ENCODE measurements at places on chromosomes 7 and 10.

DNA sequence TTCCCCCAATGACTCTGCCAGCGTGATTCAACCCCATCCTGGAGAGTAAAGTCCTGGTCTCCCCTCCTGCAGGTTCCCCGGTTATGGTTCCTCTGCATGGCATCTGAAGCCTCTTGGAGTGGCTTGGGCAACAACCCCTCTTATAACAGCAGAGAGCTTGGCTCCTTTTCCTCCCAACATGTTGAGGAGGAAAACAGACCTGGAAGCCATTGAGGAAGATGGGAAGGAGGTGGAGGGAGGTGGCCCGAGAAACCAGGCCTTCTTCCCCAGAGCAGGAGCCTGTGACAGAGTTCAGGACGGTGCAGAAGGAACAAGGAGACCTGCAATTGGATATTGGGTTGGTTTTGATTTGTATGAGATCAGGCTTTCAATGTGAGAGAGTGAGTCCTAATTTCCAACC lies 184.0 kb upstream of the ADCY1 start:
- DNase-seq: no peak

DNA sequence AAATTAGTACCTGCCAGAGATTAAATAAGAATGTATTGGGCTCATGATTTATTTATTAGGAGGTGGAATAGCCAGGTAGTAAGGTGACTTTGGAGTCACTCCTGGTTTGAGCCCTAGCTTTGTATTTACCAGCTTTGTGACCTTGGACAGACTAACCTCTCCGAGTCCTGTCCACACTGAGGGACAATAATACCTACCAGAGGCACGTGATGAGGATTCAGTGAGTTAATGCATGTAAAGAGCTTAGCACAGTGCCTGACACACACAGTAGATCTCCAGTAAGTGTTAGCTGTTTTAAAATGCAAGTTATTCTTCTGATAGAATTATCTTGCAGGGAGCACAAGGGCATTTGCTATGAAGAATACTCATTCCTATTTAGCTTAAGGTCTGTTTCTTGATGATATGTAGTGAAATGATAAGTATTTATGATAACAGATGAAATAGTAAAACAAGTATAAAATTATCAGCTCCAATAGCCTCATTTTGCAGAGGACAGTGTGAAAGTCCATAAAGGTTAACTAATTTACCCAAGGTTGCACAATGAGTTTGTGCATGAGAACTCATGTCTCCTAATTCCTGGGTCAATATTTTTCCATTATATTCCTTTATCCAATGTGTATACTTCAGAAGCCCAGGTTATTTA lies 36.4 kb downstream of the RABGEF1 start:
- no peak for DNase-seq

DNA sequence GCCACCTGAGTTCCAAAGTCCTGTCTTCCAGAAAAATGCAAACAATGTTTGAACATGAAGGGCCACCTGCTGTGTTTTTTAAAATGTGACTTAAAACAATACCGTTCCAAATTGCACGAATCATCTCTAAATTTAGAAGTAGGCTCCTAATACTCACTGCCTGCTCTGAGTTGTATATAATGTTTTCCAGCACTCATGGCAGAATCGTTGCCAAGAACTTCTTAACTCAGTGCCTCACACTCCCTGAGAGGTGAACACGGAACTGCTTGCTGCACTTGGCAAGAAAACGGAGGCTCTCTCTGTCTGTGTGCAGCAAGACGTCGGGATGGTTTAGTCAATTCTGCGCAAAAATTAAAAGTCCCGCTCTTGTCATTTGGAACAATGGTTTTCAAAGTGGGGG lies 757.3 kb upstream of the AUTS2 start:
- DNase-seq: peak; percentile 18

DNA sequence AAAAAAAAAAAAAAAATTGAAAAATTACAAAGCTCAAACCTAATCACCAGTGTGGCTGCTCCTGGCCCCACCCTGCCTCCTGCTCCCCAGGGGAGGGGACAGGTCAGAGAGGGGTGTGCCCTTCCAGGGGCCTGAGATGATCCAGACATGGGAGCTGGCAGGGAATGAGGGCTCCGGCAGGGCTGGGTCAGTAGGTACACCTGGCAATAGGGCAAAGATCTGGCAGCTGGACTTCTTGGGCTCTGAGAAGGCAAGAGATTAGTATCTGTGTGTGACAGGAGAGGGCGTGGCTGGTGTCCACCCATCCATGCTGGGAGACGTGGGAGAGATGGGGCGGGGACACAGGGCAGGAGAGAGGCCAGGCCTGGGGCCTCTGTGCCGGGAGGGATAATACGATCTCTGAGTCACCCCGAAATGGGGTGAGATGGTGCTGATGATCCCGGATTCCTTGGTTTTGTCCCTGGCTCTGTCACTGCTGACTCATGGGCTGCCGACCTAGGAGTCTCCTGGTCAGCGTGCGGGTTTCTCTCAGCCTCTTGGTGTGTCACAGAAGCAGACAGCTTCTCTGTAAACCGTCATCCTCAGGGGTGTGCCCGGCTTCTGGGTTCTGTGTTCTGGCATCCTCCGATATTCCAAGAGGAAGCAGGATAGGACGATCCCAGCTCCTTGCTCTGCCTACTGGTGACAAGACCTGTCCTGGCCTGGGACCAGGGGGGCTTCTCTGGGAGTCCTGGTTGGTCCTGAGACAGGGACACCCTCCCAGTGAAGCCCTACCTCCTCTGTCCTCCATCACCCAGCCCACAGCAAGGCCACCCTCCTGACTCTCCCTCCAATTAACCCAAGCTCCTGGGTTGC lies 8.2 kb upstream of the CLDN4 start:
- peak; percentile 98 for DNase-seq

- no peak for DNase-seq
These were observed 13.3 kb upstream of the EPC1 start for GRCh38 chr10:32360241-32360640.

- no peak for DNase-seq
These were observed 287.6 kb upstream of the HGF start for GRCh38 chr7:82057476-82057875.

- no peak for DNase-seq
These were observed 6.6 kb upstream of the FAM3C start for GRCh38 chr7:121402701-121403100.

DNA sequence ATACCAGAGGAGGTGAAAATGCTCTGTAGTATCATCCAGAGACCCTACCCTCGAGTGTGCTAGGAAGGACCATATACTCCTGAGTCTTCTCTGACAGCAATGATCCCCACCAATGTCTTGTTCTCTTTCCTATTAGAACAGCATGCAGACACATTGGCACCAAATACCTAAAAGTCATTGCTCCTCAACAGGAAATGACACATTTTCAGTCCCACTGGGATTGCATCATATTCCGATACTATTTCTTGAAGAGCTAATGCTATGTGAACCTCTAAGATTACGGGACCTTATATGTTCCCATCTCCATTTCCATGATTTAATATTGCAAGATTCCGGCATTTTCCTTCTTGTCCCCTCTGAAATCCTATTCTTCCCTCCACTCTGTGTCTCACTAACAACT lies 177.4 kb downstream of the NRP1 start:
- DNase-seq: peak; percentile 25

- no peak for DNase-seq
These were observed 25.4 kb upstream of the PAPSS2 start for GRCh38 chr10:87634311-87634710.

GRCh38 chr7:46613551-46613950 lies 692.5 kb upstream of the IGFBP3 start:
- DNase-seq: no peak

DNA sequence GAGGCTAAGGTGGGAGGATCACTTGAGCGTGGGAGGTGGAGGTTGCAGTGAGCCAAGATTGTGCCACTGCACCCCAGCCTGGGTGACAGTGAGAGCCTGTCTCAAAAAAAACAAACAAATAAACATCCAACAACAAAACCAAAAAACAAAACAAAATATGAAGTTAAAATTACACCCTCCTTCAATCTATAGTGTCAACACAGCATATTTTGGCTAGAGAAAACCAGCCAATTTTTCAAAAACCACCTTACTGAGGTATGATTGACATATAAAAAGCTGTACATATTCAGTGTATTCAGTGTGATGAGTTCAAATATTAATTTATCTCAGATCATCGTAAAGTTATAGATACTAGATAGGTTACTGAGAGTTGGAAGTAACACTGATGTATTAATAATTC lies 102.4 kb downstream of the ICA1 start:
- DNase-seq: no peak

- DNase-seq: no peak
These were observed 46.0 kb upstream of the HPS1 start for GRCh38 chr10:98492763-98493162.

DNA sequence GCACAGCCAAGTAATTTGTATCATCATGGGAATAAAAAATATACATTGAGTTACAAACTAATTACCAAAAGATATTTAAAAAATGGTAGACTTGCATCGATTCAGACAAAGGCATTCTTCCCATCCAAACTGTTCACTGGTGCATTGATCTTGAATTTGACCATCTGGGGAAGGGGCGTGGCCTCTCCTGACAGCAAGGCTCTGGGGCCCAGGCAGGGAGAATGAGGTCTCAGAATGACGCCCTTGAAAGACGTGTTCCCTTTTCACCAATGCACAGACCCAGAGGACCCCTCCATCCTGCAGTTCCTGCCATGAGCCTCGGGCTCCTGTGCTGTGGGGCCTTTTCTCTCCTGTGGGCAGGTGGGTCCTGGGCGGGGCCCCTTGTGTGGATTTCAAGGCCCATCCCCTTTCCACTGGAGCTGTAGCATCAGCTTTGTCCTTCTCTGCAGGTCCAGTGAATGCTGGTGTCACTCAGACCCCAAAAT lies 91.1 kb upstream of the PRSS58 start:
- DNase-seq: no peak

- no peak for DNase-seq
These were observed 112.0 kb downstream of the ANK3 start for GRCh38 chr10:60277656-60278055.

GRCh38 chr7:36906956-36907635 lies 182.8 kb upstream of the AOAH start:
- DNase-seq: no peak

- no peak for DNase-seq
These were observed 67.1 kb upstream of the HABP2 start for GRCh38 chr10:113485736-113486135.

DNA sequence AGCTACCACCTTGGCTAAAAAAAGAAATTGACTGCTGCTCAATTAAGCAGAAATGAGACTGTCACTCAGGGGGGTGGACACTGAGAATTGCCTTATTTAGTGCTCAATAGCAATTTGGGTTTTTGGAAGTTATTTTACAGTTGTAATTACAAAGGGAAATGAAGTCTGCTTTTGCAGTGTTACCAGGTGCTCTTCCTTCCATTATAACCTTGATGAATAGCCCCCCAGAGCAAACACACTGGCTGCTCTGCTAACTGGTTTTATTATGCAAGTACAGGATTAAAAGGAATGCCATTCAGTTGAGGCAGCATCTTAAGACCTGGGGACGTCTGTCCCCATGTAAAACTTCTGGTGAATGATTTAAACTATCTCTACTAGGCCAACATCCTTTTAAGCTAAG lies 191.0 kb downstream of the EVX1 start:
- no peak for DNase-seq

DNA sequence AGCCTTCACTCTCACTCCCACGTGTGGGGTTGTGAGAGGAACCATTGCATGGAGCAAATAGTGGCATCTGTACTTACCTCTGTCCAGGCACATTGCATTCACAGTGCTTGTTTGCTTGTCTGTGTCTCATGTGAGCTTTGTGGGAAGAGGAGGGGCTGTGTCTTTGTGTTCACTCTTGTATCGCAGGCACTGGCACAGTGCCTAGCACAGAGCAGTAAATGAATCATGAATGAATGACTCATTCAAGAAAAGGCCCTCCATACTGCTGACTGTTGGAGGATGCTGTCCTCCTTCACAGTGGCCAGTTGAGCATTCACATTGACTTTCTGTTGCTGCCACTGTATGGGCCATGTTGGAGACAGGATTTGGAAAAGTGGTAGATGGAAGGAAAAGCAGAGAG lies 125.3 kb downstream of the SORCS3 start:
- no peak for DNase-seq

- DNase-seq: no peak
These were observed 95.6 kb upstream of the ASAH2 start for GRCh38 chr10:50346942-50347341.

DNA sequence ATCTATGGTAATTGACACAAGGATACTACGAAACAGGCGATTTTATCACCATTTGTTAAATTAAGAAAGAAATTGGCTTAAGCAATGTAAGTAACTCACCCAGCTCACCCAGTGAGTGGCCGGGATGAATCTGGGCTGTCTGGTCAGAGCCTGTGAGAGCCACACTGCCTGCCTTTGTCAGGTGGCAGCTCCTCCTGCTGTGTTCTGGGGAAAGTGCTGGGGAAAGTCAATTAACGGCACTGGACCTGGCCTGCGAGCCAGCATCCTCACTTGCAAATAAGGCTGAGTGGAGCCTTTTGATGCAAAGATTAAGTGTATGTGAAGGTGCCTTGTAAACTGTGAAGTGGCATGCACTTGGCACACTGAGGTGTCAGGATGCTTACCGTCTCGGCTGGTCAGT lies 13.4 kb upstream of the CXCL12 start:
- no peak for DNase-seq

DNA sequence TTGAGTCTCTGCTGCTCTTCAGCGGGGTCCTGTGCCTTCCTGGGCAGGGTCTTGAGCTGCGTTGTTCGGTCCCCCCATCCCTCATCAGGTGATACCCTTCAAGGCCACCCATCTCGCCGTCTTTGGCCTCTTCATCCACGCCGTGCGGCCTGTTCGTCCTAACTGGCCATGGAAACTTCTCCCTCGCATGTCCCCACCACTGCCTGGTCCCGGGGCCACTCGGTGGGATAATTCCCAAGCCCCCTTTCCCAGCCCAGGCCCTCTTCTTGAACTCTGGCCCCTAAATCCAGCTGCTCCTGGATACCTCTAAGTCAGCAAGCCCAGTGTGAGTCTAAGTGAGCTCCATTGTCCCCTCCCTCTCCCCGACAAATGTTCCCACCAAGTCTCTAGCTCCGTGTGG lies 74.5 kb downstream of the CAMK1D start:
- no peak for DNase-seq

GRCh38 chr7:120825576-120825975 lies 32.4 kb downstream of the TSPAN12 start:
- no peak for DNase-seq

- peak; percentile 68 for DNase-seq
These were observed 4.1 kb downstream of the FHIP2A start for GRCh38 chr10:114825513-114826253.

DNA sequence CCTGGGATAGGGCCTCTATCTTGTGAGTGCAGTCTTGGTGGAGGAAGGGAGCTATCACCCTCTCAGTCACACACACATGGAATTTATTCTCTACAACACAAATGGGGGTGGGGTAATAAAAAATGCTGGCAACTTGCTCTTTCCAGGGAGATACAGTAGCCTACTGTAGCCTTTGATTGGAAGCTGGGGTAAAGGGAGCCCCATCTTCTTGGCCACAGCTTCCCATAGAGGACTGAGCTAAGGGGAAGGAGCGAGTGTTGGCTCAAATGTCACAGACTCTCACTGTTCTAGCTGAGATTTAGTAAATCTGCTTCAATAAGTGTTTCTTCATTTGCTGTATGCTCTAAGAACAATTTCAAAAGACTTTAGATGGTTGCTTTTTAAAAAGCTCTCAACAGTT lies 222.2 kb upstream of the CXCL12 start:
- no peak for DNase-seq
